Activated CD4-positive, alpha-beta T cell treated with anti-CD3 and anti-CD28 coated beads, Interleukin-2, amount 50 U/mL, for 4 hours (primary cell): ENCODE measurements at places on chromosomes 11 and 22.

GRCh38 chr22:40612291-40612751, 24.2 kb downstream of the MRTFA start:
- no peak for DNase-seq

- DNase-seq = no peak
Measured at GRCh38 chr11:45885921-45886721, 670 bp downstream of the MAPK8IP1 start.

- DNase-seq = peak; percentile 76
Measured at GRCh38 chr11:58675334-58676155, 53.1 kb downstream of the CNTF start.

DNA sequence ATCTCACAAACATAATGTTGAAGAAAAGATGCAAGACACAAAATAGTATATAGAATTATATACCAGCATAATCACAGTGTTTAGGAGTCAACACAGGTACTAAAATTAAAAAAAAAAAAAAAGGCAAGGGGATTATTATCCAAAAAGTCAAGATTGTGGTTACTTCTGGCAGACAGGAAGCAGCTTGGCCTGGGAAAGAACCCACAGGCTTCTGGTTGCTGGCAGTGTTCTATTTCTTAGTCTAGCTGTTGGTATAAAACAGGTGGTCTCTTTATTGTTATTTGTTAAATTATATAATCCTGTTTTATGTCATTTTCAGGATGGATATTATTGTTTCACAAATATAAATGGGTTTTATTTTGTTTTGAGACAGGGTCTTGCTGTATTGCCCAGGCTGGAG, 54.0 kb downstream of the C11orf58 start:
- no peak for DNase-seq

DNA sequence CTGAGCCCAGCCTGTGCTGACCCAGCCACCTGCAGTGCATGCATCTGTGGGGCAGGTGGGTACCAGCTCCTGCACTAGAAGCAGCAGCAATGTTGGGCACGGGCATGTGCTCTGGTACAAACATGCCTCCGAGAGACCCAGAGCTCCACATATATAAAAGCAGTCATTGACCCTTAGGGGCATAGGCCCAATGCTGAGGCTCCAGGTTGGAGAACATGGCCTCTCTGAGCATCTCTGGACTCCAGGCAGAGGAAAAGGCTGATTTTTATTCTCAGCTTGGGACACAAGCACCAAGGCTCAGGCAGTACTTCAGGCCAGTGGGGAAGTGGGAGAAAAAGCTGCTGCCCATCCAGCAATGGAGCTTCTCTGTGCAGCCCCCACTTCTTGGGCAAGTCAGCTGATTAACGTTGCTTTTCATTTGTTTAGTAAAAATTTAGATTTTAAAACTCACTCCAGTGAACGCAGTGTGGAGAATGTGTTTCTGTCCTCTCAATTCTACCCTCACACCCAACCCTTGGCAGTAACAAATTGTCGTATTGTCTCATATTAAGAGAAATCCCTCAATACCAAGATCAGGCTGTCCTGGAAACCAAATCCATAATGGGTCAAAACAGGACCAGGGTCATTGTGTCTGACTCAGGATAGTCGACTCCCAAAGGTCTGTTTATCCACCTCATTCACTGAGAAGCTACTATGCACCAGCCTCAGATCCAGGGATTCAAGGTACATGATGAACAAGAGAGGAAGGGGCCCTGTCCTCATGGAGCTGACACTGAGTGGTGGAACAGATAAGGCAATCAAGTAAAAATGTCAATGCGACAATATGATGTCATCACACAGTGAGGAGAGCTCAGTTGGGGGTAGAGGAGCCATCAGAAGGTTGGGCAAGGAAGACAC, 50.6 kb upstream of the TOP3B start:
- no peak for DNase-seq
